ENCODE measurements at places on chromosomes 5 and 9.

- DNase-seq = no peak
Measured at GRCh38 chr9:86605303-86605702, 251.1 kb upstream of the TUT7 start.

DNA sequence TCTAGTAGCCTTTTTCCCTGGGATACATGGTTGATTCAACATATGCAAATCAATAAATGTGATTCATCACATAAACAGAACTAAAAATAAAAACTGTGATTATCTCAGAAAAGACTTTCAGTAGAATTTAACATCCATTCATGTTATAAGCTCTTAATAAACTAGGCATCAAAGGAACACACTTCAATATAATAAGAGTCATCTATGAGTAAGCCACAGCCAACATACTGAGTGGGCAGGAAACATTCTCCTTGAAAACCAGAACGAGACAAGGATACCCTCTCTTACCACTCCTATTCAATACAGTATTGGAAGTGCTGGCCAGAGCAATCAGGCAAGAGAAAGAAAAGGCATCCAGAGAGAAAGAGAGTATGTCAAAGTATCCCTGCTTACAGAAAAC is 239.9 kb downstream of the ATPSCKMT start:
- DNase-seq = no peak

GRCh38 chr5:2921651-2922050 is 170.2 kb upstream of the IRX2 start:
- no peak for DNase-seq

DNA sequence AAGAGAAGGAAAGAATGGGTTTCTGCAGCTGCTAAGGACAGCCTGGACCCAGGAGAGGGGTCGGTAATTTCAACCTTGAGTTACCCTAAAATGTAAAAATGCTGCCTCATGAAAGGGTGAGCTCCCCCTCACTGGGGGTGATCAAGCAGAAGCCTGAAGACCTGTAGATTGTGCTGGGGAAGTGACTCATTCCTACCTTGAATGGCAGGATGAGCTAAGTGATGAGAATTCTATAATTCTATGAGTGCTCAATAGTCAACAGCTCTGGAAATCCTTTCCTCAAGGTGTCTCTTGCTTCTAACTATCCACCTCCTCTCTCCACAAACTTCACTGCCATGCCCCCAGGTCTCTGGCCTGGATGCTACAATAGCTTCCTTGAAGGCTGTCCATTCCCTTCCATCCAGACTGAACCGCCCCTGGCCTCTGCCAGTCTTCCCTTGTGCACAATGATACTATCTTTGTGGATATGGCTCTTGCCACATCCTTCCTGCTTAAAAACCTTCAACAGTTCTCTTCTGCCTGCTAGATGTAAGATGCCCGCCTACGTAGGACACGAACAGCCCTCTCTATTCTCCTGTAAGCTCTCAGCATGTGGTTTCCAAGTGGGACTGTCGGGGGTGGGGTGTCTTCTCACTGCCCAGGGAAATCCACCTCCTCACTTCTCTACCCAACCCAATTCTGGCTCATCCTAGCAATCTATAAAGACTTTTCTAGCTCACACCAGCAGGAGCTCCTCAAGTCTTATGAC is 50.6 kb downstream of the PTPN3 start:
- no peak for DNase-seq

- DNase-seq = no peak
Measured at GRCh38 chr5:170755679-170756456, 27.7 kb upstream of the GABRP start.

GRCh38 chr5:179618923-179619554 is 4.4 kb downstream of the HNRNPH1 start:
- DNase-seq = no peak

DNA sequence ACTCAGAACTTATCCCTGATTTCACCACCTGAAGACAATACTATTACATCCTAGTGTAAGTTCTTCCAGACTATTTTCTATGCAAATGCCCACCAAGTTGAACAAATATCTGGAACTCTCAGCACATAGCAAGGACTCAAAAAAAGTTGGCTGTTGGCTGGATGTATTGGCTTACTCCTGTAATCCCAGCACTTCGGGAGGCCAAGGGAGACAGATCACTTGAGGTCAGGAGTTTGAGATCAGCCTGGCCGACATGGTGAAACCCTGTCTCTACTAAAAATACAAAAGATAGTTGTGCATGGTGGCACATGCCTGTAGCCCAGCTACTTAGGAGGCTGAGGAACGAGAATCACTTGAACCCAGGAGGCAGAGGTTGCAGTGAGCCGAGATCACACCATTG is 15.0 kb upstream of the VPS13A start:
- DNase-seq = no peak

GRCh38 chr5:30607301-30607894 is 586.1 kb upstream of the CDH6 start:
- no peak for DNase-seq

GRCh38 chr5:172827841-172828240 is 6.2 kb upstream of the ERGIC1 start:
- DNase-seq = no peak

- DNase-seq = no peak
Measured at GRCh38 chr5:124733329-124733650, 13.1 kb downstream of the ZNF608 start.

DNA sequence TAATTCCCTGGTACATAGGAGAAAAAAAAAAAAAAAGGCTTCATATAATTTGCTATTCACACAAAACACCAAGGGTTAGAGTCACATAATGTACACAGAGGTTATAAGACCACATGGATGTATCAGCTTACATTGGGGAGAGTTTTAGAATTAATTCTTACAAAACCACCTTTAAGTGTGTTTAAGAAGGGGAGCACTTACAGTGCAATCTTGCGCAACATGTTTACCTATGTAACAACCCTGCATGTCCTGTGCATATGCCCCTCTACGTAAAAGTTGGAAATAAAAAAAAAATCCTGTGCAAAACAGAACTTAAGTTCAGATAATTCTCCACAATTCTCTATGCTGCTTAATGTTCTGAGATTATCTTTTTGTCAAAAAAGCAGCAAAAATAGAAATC is 190.0 kb downstream of the DENND1A start:
- no peak for DNase-seq

GRCh38 chr5:134084570-134084969 is 29.9 kb upstream of the TCF7 start:
- DNase-seq = no peak

DNA sequence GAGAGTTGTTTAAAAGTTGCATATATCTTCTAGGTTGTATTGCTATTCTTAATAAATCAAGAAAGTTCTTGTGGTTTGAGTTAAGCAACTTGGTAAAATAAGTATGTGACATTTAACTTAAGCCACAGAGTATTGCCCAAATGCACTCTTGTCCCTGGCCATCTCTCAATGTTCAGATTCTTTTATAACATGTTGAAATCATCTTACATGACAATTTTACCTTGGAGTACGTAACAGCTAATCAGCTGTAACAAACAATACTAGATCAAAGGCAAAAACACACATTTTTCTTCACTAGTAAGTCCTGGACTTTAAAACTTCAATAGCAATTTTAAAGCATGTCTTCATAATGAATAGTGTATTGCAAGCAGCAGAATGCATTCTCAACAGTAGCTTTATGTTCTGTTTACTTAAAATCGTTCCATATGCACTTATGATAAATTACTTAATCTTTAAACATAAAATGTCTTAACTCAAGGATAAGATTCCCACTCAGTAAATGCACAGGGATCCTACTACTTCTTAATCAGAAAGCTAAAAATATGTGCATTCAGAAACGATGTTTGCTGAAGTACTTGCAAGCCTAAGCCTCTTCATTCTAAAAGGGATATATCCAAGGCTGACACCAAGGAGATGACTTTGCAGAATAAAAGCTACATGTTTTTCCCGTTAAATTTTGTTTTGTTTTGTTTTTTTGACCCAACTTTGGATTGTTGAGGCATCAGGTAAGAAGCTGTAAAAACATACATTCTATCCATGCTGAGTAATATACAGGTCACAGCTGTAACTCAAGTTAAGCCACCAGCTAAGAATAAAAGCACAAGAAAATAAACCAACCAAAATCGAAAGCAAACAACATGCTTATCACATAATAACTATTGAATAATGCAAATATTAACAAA is 86.1 kb upstream of the NFIB start:
- DNase-seq = no peak

DNA sequence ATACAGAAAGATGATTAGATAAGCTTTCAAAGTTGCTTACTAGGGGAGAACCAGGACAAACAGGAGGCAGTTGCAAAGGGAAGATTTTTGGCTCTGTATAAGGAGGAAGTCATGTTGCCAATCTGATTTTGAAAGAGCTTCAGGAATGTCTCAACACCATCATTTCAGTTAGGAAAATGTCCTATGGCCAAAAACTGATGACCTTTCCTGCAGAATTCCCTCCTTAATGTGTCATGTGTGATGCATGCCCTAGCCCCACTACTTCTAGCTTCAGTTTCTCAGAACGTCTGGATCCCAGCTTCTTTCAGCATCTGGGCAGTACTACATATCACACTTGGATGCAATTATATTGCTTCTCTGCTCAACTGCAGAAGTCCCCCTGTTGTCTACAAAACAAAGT is 211.5 kb upstream of the NREP start:
- no peak for DNase-seq

DNA sequence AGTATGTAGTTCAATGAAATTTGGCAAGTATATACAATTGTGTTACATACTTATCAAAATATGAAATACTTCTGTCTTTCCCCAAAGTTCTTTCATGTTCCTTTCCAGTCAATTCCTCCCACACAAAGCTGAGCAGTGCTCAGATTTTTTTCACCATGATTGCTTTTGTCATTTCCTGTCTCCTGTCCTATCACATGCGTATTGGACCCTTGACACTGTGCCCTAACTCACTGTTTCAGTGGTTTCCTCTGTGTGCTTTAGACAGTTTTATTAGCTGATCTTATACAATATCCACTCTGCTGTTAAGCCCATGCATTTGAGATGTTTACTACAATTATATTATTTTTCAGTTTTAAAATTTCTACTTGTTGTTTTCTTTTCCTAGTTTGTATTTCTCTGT is 463.6 kb upstream of the MEF2C start:
- DNase-seq = no peak

DNA sequence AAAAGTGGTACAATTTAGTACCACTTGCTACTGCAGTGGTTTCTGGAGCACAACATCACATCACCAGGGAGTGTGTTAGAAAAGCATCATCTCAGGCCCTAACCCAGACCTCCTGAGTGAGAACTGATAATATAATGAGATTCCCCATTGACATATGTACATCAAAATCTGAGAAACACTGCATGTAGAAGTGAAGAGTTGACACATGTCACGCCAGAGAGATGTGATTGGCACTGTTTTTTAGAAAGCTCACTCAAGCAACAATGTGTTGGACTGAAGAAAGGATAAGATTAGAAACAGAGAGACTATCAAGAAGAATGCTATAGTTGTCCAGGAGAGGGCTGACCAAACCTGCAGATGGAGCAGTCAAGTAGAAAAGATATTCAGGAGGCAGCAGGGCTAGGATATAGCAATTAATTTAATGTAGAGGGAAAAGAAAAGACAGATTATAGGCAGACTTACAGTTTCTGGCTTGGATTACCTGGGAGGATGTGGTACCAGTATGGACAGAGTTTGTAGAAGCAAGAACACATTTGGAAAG is 324.4 kb upstream of the ADAMTSL1 start:
- DNase-seq = no peak

DNA sequence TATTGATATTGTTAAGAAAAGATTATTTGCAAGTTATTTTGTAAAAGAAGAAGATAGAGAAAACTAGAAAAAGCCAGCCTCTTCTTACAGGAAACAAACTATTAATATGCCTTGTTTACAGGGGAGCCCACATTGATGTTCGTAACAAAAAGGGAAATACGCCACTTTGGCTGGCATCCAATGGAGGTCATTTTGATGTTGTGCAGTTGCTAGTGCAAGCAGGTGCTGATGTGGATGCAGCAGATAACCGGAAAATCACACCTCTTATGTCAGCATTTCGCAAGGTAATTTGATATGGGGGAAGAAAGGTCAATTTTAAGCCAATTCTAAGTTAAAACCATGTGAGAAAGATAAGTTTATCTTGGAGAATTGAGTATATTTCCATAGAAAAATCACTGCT is 37.6 kb upstream of the EIF4EBP3 start:
- no peak for DNase-seq

- DNase-seq = no peak
Measured at GRCh38 chr5:97726106-97726505, 543.1 kb upstream of the RIOK2 start.

GRCh38 chr9:75993434-75993833 is 103.0 kb downstream of the PCSK5 start:
- DNase-seq = no peak

DNA sequence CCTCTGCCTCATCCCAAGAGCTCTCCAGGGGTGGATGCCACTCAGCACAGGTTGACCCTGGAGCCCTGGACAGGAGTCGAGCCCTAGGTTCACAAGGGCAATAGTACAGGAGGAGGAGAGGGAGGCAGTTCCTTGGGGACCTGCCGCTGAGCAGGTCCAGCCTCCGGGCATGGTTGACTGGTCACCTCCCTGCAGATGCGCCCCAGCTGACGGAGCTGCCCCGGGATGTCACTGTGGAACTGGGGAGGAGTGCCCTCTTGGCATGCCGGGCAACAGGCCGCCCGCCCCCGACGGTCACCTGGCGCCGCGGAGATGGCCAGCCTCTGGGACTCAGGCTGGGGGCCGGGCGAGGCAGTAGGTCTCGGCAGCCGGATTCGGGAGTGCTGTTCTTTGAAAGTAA is 53.7 kb downstream of the HMCN2 start:
- DNase-seq = no peak

DNA sequence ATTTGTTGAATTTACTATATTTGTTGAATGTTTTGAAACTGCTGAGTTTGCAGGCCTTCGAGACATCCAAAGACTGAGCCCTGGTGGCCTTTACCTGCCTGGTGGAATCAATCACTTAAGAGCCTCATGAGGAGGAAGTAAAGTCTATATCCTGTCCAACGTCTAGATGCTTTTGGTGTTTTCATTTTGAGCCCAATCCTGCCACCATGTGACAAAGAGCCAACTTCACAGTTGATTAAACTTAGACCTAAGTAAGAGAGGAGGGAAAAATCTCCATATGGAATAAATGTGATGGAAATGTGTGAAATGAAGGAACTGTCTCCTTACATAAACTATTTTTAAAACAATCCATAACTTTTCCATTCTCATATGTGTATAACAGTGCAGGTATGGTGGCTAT is 220.1 kb downstream of the PRR16 start:
- DNase-seq = no peak

DNA sequence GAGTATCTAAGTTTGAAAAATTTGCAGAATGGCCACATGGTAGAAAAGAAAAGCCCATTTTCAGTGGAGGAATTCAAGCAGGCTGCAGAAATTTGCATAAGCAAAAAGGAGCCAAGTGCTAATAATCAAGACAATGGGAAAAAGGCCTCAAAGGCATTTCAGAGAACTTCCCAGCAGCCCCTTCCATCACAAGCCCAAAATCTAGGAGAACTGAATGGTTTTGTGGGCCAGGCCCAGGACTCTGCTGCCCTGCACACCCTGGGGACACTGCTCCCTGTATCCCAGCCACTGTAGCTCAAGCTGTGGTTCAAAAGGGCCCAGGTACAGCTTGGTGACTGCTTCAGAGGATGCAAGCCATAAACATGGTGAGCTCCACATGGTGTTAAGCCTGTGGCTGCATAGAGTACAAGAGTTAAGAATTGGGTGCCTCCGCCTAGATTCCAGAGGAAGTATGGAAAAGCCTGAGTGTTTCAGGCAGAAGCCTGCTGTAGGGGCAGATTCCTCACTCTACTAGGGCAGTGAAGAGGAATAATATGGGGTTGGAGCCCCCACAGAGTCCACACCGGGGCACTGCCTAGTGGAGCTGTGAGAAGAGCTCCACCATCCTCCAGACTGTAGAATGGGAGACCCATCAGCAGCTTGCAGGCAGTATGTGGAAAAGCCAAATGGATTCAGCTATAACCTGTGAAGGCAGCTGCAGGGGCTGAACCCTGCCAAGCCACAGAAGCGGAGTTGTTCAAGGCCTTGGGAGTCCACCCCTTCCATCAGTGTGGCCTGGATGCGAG is 720.7 kb upstream of the CTNND2 start:
- no peak for DNase-seq

Data from central memory CD4-positive, alpha-beta T cell (primary cell).